ENCODE measurements at places on chromosomes 12 and 14.
A peak's percentile ranks its signal among the peaks of the same experiment; 100 is the strongest.

- no peak for DNase-seq
Measured at GRCh38 chr14:50335389-50335788, 23.3 kb downstream of the DMAC2L start.

DNA sequence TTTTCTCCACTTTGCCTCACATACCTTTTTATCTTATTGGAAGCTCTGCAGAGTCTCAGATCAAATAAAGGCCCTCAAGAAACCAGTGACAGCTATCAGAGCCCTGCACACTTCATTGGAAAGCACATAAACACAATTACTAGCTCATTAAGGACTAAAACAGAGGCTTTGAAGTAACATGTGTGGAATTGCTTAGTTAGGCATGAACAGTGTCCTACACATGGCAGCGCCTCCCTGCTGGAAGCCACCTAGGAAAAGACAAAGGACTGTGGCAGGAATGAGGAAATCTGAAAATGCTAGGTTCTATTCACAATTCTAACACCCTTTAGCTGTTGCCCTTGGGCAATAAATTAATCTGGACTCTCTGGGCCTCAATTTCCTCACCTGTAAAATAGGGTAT is 89.4 kb downstream of the SUDS3 start:
- DNase-seq = no peak

DNA sequence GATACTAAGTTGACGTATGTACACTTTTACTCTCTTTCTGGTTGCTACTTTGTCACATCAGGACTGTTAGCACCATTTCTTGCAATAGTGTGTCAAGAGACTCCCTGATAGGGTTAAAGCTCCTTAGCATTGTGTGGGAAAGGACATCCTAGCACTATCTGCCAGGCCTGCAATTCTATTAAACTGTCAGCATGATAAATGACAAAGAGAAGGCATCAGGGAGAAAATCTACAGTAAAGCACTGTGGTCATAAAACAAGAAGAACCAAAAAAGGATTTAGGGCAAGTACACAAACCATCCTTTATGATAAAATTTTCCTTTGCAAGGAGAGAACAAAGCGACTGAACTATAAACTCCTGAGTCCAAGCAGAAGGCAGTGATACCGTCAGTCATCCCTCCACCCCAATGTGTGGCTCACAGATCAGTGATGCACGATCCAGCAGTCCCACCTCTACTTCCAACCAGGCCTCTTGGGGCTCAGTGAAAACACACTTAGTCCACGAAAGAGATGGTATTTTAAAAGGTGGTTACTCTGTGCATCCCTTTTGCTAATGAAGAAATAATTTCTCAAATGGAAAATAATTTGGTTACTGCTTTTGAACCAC is 31.4 kb upstream of the SLC35F4 start:
- no peak for DNase-seq

DNA sequence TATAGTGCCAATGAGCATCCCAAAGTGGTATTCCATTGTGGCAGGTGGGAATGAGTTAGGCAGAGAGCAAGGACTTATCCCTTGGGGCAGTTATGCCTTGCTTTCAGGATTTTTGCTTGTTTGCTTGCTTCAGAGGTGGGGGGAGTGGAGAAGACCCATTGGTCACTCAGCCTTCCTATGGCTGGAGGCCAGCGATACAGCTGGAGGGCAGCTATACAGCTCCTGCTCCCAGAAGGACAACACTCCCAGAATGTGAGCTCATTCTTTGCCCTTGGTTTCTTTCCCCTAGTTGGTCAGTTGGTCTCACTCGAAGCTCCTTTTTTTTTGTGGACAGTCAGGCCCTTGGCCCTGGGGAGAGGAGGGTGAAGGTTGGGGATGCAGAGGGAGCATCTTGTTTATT is 14.5 kb downstream of the KRT83 start:
- DNase-seq = no peak

DNA sequence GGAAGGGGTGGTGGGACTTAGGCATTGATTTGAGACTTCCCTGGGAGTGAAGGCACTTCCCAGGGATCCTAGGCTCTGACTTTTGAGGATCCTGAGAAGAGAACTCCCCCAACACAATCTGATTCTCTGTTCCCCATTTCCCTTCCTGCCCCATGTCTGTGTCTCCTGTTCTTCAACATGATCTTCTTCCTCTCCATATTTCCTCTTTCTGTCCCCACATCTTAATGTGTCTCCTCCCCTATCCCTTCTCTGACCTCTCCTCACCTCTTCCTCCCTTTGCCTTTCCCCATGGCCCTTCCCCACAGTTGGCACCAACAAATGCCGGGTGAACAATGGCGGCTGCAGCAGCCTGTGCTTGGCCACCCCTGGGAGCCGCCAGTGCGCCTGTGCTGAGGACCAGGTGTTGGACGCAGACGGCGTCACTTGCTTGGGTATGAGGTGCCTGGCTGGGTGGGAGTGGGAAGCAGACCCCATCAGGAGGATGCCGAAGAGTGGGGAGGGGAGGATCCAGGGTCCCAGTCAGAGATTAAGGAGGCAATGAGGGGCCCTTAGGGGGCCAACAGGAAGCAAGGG is 15.2 kb upstream of the LRP1-AS start:
- DNase-seq = no peak

GRCh38 chr14:67567654-67568053 is 32.4 kb downstream of the PIGH start:
- no peak for DNase-seq

GRCh38 chr14:94888121-94888520 is 118.2 kb upstream of the GSC start:
- DNase-seq = no peak

DNA sequence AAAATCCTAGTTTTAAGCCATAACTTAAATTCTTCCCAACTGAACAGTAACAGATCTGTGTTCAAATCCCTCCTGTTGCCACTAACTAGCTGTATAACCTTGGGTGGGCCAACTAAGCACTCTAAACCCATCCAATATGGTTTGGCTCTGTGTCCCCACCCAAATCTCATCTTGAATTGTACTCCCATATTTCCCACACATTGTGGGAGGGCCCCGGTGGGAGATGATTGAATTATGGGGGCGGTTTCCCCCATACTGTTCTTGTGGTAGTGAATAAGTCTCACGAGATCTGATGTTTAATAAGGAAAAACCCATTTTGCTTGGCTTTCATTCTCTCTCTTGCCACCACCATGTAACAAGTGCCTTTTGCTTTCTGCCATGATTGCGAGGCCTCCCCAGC is 1.2 kb upstream of the KRT4 start:
- no peak for DNase-seq

GRCh38 chr14:61653507-61653906 is 41.8 kb upstream of the HIF1A start:
- no peak for DNase-seq

DNA sequence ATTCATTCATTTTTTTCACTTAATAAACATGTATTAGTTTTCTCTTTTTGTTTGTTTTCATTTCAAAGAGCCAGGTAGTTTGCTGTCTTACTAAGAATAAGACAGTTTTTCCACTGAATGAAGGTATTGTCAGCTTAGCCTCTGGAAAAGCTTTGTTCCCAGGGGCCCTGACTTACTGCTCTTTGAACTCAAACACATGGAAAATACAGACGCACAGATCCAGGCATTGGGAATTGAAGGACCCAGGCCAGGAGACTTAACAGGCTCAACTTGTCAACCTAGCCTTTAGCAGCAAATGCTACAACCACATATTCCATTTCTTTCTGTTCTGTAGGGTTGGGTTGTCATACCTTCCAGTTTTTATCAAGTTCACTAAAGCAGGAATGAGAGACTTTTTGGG is 38.5 kb upstream of the SLCO1C1 start:
- no peak for DNase-seq

DNA sequence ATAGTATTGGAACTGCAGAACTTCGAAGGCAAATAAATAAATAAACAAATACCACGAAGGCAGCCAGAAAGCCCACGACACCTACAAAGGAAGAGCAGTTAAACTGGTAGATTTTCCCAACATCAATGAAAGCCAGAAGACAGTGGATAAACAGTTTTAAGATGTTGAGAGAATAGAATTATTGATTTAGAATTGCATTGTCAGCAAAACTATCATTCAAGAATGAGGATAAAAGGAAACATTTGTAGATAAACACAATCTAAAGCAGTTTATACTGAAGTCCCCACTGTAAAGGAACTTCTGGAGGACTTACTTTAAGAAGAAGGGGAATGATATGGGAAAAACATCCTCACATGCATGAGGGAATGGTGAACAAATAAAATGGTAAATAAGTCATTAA is 29.5 kb downstream of the CACNA2D4 start:
- DNase-seq = no peak

- DNase-seq = no peak
Measured at GRCh38 chr14:76348898-76349297, 27.0 kb upstream of the ESRRB start.

DNA sequence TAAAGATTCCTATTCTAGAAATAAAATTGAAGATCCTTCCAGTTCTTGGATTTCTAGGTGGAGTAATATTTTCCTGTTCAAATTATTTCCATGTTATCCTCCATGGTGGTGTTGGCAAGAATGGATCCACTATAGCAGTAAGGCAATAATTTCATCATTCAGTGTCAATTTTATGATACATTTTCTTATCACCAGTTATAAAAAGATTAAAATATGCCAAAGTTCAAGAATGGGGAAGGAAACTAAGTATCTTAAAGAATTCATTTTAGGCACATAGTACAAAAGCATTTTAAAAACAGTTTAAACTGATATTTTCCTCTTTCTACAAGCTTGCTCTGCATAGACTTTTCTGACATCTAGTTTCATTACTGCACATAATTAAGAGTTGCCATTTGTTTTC is 19.1 kb downstream of the SYCP3 start:
- no peak for DNase-seq

DNA sequence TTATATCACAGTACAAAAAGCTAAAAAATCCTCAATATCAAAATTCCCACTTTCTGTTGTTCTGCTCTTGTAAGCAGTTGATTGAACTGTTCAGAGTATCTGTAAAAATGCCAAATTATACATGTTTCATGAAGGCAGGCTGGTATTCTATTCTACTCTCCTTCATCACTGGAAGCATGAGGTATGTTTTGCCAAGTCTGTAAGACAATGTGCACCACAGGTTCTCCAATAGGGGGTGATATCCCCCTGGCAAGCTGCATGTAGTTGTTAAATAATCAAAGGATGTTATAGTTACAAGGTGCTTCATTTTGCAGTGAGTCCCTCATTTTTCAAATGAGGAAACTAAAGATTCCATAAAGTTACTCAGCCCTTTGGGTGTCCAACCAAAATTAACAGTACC is 15.1 kb upstream of the NEK9 start:
- peak; percentile 56 for DNase-seq

GRCh38 chr12:90261283-90261682 is 552.6 kb upstream of the ATP2B1 start:
- DNase-seq = no peak

- DNase-seq = no peak
Measured at GRCh38 chr12:95653771-95654546, 102.7 kb upstream of the USP44 start.

- DNase-seq = peak; percentile 35
Measured at GRCh38 chr12:123384318-123384993, 524 bp downstream of the KMT5A start.

- no peak for DNase-seq
Measured at GRCh38 chr12:26726956-26727355, 106.0 kb downstream of the ITPR2 start.

GRCh38 chr12:86608638-86609037 is 352.4 kb upstream of the MGAT4C start:
- DNase-seq = no peak

DNA sequence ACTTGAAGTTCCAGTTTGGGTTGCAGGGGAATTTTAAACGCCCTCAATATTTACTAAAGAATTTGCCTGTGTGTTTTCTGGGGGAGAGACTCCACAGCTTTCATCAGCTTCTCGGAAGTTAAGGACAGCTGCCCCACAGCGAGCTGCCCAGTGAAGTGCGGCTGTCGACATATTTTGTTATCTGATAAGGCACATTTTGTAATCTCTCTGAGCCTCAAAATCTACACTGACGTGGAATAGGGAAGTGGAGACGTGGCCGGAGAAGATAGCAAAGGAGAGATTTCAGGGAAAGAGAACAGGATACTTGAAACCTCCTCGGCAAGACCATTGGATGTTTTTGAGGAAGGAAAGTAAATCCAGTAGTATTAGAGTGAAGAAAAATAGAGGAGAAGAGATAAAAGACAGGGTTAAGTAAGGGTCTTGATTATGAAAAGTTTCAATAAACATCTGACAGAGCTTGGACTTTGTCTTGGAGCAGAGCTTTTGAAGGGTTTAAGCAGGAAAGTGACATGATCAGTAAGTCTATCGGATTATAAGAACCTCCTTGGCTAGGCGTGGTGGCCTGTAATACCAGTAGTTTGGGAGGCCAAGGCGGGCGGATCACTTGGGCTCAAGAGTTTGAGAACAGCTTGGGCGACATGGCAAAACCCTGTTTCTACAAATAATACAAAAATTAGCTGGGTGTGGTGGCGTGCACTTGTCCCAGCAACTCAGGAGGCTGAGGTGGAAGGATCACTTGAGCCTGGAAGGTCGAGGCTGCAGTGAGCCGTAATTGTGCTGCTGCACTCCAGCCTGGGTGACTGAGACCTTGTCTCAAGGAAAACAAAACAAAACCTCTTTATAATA is 1.1 kb downstream of the POLR3B start:
- peak; percentile 88 for DNase-seq

- DNase-seq = no peak
Measured at GRCh38 chr12:50633955-50634354, 129.2 kb downstream of the DIP2B start.

GRCh38 chr12:72547573-72547972 is 275.4 kb downstream of the TRHDE start:
- DNase-seq = no peak

- no peak for DNase-seq
Measured at GRCh38 chr14:85182282-85182681, 347.7 kb upstream of the FLRT2 start.

GRCh38 chr14:71932229-71932981 is at the start of gene RGS6:
TSS of gene RGS6 (plus strand) at chr14:71932429.
- peak; percentile 65 for DNase-seq

GRCh38 chr12:9951026-9951675 is 19.0 kb upstream of the CLEC2A start:
- peak; percentile 61 for DNase-seq

- DNase-seq = peak; percentile 16
Measured at GRCh38 chr14:55339770-55340169, 68.5 kb downstream of the FBXO34 start.

DNA sequence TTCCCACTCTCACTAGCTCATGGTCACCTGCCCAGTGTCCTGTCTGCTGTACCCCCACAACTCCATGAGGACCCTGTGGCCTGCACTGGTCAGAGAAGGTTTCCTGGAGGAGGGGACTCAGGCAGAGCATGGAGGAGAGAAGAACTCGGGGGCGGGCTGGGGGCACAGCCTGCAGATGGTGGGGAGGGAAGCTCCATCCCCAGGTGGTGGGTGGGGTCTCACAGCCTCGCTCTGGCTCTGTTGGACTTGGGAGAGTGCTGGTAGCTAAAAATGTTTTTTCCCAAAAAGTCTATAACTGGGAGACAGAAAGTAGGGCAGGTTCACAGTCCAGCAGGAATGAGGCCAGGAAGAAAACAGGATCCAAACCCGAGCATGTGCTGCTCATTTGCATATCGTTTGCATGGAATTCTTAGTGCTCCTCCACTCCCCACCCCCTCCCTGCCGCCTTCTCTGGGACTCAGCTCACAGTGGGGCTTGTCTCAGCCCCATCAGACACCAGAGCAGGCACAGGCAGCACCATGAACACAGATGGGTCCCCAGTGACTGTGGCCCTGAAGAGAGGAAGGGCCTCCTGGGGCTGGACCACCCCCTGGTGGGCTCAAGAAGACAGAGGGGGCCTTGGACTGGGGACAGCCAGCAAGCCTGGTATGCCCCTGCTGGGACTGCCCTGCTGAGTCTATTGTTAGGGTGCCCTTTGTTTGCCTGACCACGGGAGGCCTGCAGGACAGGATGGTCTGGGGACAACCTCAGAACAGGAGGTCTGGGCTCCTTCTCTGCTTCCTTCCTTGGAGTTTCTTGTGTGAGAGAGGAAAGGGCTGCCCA is 67.0 kb upstream of the SFSWAP start:
- DNase-seq = no peak

Data from hematopoietic multipotent progenitor cell treated with erythropoietin and hydrocortisone succinate and interleukin-3 and kit ligand, for 6 days (in vitro differentiated cells).